SK-MEL-5 (cell line): ENCODE measurements at places on chromosomes 7 and 10.

GRCh38 chr7:134669388-134669787 is 22.7 kb downstream of the BPGM start:
- DNase-seq, result no peak

- peak; percentile 86 for DNase-seq
These were observed 875 bp upstream of the DDIT4 start for GRCh38 chr10:72272689-72273409.

- no peak for DNase-seq
These were observed 658.6 kb downstream of the CCSER2 start for GRCh38 chr10:84987039-84987438.

GRCh38 chr10:22640359-22640758 is 74.0 kb downstream of the PIP4K2A start:
- no peak for DNase-seq

DNA sequence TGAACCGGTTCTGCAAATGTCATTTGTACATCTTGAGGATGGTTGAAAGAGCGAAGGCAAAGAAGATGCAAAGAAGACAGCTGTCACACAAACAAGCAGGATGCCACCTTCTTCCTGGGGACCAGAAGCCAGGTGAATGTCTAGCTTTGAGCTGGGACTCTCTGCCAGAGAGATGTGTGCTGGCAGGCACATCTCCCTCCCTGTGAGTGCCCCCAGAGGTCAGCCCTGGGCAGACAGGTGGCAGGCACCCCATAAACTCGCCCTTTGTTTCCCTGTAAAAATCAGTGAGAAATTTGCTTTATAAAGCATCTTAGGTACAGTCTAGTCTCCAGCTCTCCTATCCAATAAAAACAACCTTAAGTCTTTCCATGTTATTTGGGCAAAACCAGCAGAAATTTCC is 2.6 kb upstream of the TCERG1L start:
- DNase-seq, result no peak

- no peak for DNase-seq
These were observed 437.6 kb upstream of the ZMIZ1 start for GRCh38 chr10:78630944-78631838.

- no peak for DNase-seq
These were observed 51.0 kb upstream of the NPS start for GRCh38 chr10:127498087-127498486.

- DNase-seq, result no peak
These were observed 10.4 kb downstream of the FFAR4 start for GRCh38 chr10:93576888-93577287.

- DNase-seq, result peak; percentile 67
These were observed 80.4 kb downstream of the TMEM178B start for GRCh38 chr7:141154131-141154732.

- no peak for DNase-seq
These were observed 67.0 kb upstream of the ZMIZ2 start for GRCh38 chr7:44681645-44682044.

DNA sequence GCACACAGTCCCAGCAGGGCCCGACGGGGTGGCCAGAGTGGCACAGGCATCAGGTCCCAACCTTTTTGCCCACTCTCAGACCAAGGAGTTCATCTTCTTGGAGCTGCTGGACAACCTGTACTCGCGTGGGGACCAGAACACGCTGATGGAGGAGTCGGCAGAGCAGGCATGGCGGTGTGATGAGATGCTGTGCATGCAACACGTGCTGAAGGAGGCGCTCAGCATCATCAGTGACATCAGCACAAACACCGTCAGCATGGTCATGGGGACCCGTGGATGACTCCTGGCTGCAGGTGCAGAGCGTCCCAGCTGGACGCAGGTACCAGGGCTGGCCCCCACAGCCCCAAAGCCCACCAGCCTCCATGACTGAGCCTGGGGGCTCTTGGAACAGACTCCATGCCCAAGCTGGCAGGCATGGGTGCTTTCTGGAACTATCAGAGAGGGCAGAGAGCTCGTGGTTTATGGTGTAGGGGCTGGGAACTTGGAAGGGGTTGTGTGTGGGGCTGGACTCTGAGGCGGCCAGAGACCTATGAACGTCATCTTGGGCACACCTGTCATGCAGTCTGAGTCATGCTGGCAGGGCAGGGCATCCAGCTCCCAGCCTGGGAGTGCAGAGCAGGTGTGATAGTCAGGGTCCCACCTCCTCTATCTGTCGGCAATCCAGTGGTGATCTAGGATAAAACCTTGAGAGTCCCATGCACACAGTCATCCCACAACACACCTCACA is 8.2 kb upstream of the MTPAP start:
- DNase-seq, result no peak

GRCh38 chr7:129553899-129554461 is 51.6 kb downstream of the SMKR1 start:
- peak; percentile 93 for DNase-seq

GRCh38 chr10:119670717-119671116 is 19.5 kb downstream of the BAG3 start:
- DNase-seq, result no peak
